ENCODE measurements at places on chromosomes 12 and 14.

- DNase-seq = no peak
Observed at GRCh38 chr12:119627019-119627643, 33.6 kb downstream of the TMEM233 start.

DNA sequence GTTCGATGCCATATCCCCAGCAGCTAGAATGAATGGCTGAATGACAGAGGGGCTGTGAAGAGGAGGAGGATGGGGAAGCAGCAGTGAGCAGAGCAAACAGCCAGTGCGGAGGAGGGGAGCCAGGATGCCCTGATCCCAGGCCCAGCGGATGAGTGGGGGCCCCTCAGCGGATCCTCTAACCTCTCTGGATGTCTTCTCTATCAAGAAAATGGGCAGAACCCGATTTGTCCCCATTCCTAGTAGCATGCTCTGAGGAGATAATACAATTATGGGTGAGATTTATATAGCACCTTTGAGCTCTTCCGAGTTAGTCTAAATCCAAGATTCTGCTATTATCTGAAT lies 30.0 kb upstream of the RPLP0 start:
- DNase-seq = no peak

GRCh38 chr12:66851134-66851533 lies 172.3 kb upstream of the GRIP1 start:
- no peak for DNase-seq

GRCh38 chr12:28021704-28022103 lies 49.2 kb upstream of the PTHLH start:
- DNase-seq = no peak

DNA sequence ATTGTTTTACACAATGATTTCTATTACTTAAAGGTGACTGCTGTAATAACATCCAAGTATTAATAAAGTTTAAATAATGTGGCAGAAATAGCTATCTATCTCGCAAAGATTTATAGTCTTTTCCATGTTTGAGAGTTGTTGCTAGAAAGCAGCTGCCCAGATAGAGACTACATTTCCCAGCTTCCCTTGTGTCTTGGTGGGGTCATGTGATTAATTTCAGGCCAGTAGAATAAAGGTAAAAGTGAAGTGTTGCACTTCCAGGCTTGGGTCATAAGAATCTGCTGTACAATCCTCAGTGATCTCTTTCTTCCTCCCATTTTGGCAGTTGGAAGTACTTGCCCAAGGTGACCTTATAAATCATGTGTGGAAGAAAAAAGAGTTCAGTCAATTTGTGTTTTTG lies 449.7 kb upstream of the USP15 start:
- DNase-seq = no peak
